HFF-Myc (cell line): ENCODE measurements at places on chromosomes 7 and 10.

DNA sequence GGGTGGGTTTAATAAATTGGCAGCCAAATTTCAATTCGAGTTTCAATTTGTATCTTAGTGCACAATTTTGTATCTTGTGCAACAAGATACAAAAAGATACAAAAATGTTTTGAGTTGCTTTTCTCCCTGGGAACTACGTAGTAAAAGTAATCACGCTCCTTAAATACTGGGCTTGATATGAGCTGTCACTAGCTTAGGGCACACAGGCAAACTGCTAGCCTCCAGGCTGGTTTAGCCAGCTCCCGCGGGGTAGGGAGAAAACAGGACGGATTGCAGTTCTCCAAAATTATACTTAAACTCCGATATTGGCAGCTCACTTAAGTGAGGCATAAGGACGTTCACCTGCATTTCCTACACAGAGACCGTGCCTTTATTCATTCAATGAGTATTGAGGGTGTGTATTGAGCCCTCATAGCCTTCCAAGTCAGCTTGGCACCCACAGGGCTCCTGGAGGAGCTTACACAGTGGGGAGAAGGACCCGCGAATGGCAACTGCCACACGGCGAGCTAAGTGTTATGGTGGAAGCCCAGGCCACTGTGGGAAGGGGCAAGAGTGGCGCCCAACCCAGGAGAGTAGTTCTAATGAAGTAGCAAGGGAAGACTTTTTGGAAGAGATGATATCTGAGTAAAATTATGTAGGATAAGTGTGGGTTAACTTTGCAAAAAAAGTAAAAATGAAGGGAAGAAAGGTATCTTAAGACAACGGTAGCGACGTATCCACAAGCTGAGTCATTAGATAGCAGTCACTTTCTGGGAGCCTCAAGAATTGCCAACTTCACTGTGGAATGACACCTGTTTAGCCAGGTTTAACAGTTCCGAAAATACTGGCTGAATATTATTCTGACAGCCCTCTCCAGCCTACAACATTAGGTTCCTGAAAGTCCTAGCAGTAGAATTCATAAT, 1.6 kb upstream of the EPC1 start:
- DNase-seq: no peak

GRCh38 chr7:391961-392524, 102.1 kb downstream of the FOXL3 start:
- no peak for DNase-seq

DNA sequence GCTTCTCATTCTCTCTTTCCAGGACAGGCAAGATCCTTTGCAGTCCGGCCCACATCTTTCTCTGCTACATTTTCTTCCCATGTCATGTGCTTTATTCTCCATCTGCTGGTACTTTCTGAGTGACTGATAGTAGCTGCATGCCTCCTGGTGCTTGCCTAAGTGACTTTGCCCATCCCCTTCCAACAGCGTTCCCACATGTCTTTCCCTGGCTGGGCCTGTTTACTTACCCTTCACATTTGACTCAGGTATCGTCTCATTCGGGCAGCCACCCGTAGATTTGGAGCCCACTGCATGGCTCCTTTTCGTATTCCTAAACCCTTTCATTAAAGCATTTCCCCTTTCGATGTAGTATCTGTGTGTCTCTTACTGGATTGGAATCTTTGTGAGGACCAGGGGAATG, 24.6 kb downstream of the TYW1 start:
- DNase-seq: no peak

GRCh38 chr7:120996988-120997345, 8.5 kb downstream of the CPED1 start:
- no peak for DNase-seq

- no peak for DNase-seq
Observed at GRCh38 chr7:45256775-45257174, 99.2 kb downstream of the RAMP3 start.

DNA sequence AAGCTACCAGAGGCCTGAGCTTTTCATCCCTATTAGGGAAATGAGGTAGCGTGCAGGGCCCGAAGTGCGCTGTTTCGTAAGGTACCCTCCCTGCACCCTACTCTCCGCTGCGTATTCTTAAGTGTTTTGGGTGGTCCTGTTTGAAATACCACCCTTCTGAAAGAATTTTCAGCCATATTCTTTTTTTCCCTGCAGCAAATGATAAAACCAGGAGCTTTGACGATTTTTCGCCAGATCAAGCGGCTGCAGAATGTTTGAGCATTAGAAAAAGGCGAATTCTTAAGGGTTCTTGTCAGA, 1.2 kb downstream of the RSBN1L start:
- DNase-seq: no peak

DNA sequence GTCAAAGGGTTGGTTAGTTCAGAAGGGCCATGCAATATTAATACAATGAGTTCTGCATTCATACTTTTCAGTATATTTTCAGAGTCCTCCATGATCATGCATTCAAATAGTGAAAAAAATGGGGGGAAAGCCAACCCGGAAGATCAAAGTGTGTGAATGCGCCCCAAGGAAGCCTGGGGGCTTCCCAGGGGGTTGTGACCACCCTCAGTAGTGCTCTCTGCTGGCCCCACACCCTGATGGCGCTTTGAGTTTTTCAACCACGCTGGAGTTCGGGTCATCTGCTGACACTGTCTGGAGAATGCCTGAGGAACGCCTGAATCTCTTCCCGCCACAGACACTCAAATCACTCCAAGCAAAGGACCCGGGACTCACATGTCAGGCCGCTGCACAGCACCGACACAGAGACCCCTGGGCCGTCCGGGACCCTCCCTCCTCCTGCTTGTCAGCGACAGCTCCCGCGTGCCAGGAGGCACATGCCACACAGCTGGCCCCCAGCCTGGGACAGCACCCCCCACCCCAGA, 1.0 kb downstream of the TNS3 start:
- no peak for DNase-seq

- no peak for DNase-seq
Observed at GRCh38 chr7:139769761-139770160, 8.0 kb downstream of the HIPK2 start.

DNA sequence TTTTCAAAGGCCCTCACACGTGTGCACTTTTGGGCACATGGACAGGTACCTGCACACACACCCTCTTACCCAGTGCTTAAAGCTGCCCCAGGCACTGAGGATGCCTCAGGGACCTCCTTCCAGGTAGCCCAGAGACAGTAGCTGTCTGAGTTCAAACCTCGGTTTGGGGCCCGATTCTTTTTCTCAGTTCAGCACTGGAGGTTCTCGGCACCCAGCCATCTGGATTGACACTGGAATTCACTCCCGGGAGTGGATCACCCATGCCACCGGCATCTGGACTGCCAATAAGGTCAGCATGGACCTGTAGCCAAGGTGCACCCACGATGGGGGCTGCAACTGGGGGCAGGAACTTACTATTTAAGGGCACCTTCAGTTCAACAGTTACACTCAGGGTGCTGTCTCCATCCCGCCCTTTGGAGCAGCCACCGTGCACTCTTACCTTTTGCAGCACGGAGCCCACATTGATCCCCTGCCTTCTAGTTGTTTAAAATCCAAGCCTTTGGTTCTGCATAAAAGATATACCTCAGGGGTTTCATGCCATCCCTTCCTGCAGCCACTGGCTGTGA, 17.7 kb downstream of the CPA5 start:
- no peak for DNase-seq

DNA sequence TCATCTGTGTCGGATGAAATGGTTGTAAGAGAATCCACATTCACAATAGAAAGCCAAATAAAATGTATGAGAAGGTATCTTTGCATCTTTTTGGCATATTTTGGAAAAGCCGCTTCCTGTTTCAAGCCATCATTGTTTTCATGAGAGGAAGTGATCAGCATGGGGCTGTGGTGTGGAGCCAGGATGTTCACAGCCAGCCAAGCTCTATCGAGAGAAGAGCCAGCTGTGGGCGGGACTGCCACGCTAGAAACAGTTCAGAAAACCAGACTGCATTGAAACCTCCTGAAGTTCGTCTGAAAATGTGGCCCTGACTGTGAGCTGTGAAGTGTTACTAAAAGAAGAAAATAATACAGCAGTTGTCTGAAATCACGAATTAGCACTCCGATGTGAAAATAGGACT, 21.2 kb upstream of the NPS start:
- DNase-seq: no peak

- DNase-seq: no peak
Observed at GRCh38 chr10:102994531-102995295, 76.6 kb downstream of the CNNM2 start.

- DNase-seq: no peak
Observed at GRCh38 chr7:6252341-6252746, 20.1 kb downstream of the CYTH3 start.

DNA sequence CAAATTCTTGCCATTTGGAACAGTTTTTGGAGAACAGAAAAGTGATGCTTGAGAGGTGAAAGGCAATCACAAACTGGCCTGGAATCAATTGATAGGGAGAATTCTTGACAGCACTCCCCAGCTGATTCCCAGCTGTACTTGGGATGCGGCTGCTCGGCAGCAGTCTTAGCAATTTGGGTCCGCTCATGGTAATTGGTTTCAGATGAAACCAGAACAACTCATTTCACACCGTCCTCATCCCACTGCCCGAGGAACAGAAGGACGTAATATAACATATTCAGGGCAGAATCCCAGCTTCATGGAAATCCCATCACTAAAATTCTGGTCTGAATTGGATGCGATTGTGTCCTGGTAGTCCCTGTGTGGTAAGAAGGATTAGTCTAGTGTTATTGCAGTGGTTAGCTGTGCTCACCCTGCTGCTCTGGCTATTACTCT, 223.3 kb upstream of the FERD3L start:
- DNase-seq: no peak

- DNase-seq: no peak
Observed at GRCh38 chr10:18340496-18341051, 200.3 kb downstream of the CACNB2 start.

DNA sequence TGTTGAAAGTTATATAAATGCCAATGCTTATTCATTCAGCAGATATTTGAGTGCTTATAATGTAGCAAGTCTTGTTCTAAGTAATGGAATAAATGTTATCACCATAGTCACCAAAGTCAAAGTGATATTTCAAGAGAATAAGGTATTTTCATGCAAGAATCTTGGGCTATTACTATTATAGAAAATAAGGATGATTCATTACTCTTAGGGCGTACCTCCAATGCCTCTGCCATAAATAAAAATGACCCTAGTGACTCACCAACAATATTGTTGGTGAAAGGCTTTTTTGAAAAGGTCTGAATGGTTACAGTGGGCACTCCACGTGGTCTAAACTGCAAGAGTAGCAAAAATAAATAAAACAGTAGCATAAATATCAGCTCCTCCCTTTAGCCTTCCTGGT, 68.4 kb downstream of the RALA start:
- no peak for DNase-seq

DNA sequence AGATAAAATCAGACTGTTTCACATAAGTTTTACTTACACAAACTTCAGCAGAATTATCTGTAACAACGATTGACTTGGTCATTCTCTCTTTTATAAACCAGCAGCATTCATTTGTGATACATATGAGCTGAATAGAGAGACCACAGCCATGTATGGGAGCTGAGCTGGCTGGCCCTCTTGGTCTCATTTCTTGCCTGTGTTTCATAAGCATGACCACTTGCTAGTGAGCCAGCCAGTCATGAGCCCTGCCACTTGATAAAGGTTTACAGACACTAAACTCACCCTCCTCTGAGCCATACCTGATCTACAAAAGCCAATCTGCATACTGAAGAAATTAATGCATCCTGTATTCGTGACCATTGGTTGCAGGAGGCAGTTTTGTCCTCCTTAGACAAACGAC, 82.1 kb downstream of the PKD1L1 start:
- DNase-seq: no peak

- DNase-seq: no peak
Observed at GRCh38 chr10:20256969-20257368, 440.7 kb downstream of the PLXDC2 start.

DNA sequence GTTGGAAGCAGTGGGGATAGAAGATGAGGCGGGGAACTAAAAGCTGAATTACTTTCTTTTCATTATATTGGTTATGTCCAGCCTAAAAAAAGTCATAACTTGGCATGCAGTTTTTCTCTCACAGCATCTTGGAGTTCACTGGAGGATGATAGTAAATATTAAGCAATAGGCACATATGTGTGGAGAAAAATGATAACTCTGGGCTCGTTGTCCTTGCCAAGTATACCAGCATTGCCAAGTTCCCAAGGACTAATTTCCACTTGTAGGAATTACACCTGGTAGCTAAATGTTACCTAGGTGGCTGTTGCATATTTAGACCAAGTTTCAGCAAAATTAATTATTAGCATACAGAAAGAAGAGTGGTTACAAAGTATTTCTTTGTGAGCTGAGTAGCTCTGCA, 1007.6 kb downstream of the ANKRD7 start:
- DNase-seq: no peak

GRCh38 chr7:27703181-27703580, 36.8 kb upstream of the TAX1BP1 start:
- DNase-seq: no peak

DNA sequence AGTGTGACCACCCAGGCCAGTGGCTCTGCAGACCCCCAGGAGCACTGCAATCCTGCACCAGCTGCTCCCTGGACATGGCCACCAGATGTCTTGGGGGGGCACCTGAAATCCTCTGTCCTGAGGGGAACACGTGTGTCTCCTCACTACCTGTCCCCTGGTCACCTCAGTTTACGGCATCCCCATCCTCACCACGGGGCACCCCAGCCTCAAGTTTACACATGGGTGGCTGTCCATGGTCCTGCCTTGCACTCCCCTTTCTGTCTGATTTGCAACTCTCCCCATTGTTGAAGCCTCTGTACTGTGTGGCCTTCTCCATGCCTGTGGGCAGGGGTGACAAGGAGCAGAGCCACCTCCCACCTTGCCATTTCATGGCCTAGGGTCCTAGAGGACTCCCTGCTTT, 67.2 kb downstream of the RAMP3 start:
- no peak for DNase-seq

DNA sequence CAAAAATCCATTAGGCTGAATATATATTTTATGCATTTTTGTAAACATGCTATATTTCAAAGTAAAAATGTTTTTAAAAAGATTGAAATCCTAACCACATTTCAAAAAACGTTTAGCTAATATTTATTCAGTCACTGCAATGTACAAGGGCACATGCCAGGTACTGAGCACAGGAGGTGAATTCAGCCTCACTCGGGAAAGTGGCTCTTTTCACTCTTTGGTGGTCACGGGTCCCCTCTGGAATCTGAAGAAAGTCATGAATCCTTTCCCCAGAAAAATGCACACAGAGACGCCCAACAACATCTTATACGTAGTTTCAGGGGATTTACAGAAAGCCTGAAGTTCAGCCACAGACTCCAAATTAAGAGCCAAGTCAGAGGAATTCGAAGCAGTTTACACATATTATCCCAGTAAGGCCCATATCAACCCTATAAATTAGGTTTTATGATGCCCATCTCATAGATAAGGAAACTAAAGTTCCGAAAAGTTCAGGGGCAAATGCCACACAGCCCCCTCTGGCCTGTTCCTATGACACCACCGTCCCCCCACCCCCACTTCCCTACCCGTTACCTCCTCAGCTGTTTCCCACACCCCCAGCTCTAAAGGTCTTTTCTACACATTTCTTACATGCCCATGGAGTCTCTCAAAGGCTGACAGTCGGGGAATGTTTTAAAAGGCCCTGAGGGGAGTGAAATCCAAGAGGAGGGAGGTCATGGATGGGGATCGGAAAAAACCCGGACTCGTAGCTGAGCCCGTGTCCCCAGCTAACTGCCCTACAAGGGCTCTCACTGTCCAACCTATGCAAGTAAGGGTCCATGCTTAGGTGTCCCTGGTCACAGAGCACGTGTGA, 9.6 kb upstream of the SVOPL start:
- no peak for DNase-seq

GRCh38 chr10:43250615-43251418, 16.0 kb downstream of the RASGEF1A start:
- DNase-seq: no peak

- no peak for DNase-seq
Observed at GRCh38 chr7:152313217-152313616, 122.6 kb downstream of the KMT2C start.

- no peak for DNase-seq
Observed at GRCh38 chr10:14362104-14362503, 31.4 kb upstream of the FRMD4A start.
